ENCODE measurements at places on chromosomes 13 and 19.

- DNase-seq = no peak
Observed at GRCh38 chr19:23321953-23322549, 71.9 kb upstream of the ZNF724 start.

GRCh38 chr13:111058796-111059506 lies 56.2 kb upstream of the ARHGEF7 start:
- no peak for DNase-seq

- peak; percentile 49 for DNase-seq
Observed at GRCh38 chr19:2469102-2469914, 6.6 kb upstream of the GADD45B start.

DNA sequence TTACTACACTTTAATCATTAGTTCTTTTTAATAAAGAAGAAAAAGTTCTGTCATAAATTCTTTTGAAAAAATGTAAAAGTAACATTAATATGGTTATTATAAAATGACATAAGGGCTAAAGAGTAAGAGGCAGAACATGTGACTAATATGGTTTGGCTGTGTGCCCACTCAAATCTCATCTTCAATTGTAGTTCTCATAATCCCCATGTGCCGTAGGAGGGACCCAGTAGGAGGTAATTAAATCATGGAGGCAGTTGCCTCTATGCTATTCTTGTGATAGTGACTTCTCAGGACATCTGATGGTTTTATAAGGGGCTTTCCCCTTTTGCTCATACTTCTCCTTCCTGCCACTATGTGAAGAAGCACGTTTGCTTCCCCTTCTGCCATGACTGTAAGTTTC lies 104.5 kb downstream of the UGGT2 start:
- DNase-seq = no peak

- peak; percentile 32 for DNase-seq
Observed at GRCh38 chr19:3440082-3440481, 40.2 kb downstream of the SMIM24 start.

DNA sequence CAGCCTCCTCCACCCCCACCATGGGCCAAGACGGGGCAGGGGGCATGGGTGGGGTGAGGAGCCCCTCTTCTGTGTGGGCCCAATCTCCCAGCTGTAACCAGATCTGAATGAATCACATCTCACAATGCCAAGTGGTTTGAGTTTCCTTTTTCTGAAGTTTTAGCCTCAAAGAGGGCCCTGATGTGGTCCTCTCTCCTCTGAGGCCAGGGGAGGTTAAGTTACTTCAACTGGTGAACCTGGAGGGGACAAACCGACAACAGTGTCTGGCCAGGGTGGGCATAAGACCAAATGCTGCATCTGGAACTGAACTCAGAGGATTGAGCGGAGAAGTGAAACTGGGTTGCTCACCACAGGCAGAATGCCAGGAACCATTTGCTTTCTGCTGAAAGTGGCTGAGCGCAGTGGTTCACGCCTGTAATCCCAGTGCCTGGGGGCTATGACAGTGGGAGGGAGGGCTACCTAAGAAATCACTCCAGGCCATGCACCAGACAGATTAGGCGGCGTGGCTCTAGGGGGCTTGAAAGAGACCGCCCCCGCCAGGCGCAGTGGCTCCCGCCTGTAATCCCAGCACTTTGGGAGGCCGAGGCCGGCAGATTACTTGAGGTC lies 15.4 kb upstream of the IRGC start:
- DNase-seq = peak; percentile 5

GRCh38 chr19:35309481-35310279 lies 17.7 kb downstream of the MAG start:
- DNase-seq = no peak

- no peak for DNase-seq
Observed at GRCh38 chr19:3456925-3457527, 23.3 kb downstream of the SMIM24 start.

DNA sequence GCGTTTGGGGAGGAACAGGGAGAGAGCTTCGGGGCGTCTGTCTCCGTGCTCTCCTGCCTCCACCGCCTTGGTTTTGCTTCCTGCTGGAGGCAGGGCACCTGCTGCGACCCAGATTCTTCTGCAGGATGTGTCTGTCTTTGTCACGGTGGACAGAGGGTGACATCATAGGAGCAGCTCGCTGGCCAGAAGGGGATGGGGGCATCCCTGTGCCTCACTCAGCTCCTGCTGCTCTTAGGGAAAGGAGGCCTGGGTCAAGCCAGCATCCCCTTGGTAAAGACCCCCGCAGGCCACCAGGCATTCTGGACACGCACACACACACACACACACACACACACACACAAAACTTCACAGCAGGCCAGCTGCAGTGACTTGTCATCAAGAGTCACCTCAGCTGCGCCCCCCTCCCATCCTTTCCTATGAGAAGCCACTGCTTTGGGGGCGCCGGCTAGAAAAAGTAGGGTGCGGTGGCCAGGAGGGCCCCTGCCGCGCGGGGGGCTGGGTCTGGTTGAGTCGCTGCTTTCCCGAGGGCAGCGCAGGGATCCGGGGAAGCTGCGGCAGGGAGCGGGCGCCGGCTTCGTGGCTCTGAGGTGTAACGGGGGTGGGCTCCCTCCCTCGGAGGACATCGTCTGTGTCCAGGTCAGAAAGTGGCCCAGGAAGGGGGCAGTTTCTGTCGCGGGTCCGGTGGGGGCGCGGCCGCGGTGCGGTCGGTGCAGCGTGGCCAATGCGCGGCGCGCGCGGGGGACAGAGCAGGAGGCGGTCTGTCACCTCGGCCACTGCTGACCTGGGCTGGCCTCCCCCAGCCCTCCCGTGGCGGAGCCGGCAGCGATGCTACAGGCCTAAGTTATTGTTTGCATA lies 15.8 kb upstream of the NPAS1 start:
- DNase-seq = no peak

DNA sequence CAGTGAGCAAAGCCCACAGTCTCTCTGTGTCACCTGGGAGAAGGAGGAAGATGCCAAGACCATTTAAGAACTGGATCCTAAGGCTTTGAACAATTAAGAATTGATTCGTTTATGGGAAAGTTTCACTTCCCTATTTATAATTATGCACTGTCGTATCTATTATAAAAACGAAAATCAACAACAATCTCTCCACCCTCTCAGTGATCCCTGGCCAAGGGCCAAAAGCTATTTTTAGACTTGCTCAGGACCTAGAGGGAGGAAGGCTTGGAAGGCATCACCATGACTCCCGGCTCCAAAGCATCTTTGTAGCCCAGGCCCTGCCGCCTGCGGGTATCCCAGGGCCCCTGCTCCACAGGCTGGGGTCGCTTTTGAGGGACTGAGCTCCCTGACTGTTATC lies 1.3 kb downstream of the RHPN2 start:
- DNase-seq = no peak

DNA sequence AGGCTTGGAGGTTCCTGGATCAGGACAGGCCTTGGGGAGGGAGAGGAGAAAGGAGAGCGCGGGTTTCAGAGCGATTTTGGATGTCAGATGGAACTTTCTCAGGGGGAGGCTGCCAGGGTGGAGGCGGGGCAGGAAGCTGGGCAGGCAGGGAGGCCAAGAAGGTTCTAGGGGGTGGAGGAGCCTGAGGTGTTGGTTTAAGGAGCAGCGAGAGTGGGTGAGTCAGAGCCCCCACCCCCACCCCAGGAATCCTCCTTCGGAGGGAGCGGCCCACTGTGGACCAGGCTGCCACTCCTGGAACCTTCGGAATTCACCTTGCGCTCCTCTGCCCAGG lies 15.9 kb upstream of the NOP53 start:
- DNase-seq = no peak

- DNase-seq = no peak
Observed at GRCh38 chr19:38596057-38596981, 21.4 kb downstream of the MAP4K1 start.

- no peak for DNase-seq
Observed at GRCh38 chr19:47406711-47407416, 12.5 kb downstream of the MEIS3 start.

DNA sequence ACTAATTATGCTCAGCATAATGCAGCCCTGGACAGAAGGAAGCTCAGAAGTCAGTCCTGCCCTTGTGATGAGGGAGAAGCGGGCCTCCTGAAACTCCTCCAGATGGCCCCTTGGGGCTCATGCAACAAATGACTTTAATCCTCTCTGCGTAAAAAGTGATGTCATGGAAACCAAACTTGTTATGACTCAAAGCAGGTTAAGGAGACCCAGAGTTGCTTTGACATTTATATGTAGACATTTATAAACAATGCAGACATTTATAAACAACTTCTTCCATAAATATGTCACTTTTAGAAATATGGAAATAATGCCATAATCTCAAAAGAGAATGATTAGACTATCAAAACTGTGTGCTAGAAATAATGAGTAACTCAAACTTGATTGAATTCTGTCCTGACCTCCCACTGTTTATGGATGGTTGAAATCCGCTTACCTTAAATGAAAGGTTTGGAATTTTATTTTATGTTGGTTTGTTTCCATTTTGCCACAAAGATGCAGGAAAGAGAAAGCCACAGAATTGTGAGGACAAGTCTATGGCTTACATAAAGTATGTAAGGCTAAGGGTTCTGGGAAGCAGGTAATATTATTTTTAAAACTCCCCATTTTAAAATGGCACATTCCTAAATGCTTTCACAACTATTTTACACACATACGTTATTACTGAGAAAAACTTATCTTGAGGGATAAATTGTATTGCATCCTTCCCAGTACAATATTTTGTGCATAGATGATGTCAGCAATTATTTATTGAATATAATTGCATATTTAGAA lies 73.7 kb downstream of the CYSLTR2 start:
- DNase-seq = no peak

GRCh38 chr13:44574466-44574855 lies 1.7 kb downstream of the TSC22D1 start:
- no peak for DNase-seq

DNA sequence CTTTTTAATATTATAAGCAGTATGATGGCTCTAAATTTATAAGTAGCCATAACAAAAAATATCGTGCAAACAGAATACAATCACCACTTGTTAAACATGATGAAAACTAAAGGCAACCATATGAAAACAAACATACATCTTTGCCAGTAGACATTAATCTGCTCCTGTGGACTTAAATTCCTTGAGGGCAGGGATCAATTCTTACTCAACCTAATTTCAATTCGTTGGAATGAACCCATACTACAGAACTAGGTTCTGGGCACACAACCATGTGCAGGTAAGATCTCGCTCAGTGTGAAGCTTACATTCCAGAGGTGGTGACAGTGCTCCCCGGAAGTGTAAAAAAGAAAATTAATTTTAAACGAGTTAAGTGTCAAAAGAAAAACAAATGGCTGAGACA lies 13.4 kb downstream of the TBC1D4 start:
- no peak for DNase-seq

GRCh38 chr19:5645409-5645808 lies 22.5 kb downstream of the SAFB start:
- DNase-seq = no peak

- DNase-seq = peak; percentile 33
Observed at GRCh38 chr19:4732680-4733114, 9.1 kb upstream of the DPP9 start.

DNA sequence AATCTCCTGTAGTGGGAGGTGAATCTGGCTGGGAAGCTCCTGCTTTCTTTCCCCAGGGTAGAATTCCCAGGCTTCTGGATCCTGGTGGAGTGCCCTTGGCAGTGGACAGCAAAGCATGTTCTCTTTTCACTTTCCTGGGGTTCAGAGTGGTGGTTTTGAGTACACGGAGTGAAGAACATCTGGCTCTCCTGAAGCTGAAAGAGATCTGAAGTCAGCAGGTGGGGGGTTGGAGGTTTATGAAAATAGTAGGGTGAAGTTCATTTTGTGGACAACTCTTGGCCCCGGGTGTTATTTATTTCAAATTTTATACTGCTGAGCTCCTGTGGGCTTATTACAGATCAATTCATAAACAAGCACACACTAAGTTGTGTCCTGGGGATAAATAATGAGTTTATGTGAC lies 497.3 kb downstream of the KLF5 start:
- DNase-seq = no peak

Measured in T-helper 2 cell treated with Interferon-gamma antibody and Interleukin-4, amounts not matched to agents 5 μg/mL and 100 μg/mL, for 36 hours (primary cell).